H1 (cell line): ENCODE measurements at places on chromosomes 2 and 18. TPM values are rescaled to one million over a fixed set of nuclear protein-coding genes. Genes with fewer than 3 reads are reported as not detected.

CDH7 gene
- total RNA-seq, result 1.3 and 1.5 TPM in 2 replicates

DNA sequence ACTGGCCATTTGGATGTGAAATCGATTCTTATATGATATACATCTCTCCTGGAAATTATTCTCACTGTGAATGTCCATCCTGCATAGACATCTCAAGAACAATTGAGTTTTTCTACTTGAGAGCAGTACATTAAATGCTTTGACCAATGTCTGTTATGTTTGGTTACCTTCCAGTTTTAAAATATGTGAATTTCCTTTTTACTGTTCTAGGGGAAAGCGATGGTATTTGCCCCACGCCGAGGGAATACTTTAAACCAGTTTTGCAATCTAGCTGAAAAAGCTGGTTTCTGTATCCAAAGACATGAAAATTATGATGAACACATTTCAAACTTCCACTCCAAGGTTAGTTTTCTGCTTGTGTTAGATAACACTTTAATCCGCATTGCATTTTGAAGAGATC is 175.3 kb upstream of the SIX3 start:
- DNase-seq, result no peak

ERICH2 gene
- total RNA-seq, result 2.0 and 2.1 TPM in 2 replicates

DNA sequence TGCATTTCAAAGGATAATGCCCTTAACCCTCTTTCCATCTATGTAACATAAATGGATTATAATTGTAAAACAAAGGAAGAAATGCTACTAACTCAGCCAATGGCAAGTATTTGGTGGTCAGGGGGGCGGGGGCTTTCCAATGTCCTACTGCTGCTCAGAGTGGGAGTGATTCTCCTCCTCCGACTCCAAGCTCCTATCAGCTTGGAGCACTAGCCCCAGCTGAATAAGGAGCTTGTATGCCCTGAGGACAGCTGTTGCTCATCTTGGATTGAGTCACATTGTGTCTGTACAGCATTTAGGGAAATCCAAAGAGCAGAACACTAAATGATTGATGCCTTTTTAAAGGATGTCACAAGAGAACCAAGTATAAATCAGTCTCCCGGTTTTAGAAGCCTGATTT is 105.6 kb upstream of the ZNF521 start:
- no peak for DNase-seq

DNA sequence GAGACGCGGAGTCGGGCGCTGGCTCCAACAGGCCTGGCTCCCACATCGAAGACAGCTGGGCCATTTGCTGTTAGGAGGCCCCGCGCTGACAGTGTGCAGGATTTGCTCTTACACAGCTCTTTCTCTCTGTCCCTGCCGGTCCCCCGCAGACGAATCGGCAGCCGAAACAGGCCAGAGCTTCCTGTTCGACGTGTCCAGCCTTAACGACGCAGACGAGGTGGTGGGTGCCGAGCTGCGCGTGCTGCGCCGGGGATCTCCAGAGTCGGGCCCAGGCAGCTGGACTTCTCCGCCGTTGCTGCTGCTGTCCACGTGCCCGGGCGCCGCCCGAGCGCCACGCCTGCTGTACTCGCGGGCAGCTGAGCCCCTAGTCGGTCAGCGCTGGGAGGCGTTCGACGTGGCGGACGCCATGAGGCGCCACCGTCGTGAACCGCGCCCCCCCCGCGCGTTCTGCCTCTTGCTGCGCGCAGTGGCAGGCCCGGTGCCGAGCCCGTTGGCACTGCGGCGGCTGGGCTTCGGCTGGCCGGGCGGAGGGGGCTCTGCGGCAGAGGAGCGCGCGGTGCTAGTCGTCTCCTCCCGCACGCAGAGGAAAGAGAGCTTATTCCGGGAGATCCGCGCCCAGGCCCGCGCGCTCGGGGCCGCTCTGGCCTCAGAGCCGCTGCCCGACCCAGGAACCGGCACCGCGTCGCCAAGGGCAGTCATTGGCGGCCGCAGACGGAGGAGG is 3.5 kb downstream of the GDF7 start:
- peak; percentile 68 for DNase-seq

ASB18 gene
- not detected in 2 replicates for total RNA-seq

DNA sequence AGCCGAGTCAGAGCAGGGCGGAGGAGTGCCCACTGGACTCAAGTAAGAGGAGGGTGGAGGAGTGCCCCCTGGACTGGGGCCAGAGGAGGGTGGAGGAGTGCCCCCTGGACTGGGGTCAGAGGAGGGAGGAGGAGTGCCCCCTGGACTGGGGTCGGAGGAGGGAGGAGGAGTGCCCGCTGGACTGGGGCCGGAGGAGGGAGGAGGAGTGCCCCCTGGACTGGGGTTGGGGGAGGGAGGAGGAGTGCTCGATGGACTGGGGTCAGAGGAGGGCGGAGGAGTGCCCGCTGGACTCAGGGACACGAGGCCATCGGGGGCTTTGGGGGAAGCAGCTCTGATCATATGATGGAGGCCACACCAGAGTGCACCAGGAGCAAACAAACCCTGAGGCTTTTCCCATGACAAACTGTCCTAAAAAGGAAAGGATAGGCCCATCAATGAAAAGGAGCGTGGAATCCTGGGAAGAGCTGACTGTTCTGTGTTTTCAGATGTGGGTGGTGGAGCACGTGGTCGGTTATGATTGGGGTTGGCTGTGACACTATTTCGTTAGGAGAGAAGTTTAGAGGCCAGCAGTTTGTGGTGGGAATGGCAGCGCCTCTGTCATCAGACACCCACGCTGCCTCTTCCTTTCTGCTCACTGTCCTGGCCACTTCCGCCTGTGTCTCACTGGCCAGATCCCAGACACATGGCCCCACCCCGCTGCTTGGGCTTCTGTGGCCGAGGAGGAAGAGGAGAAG is 24.5 kb upstream of the HPCAL1 start:
- DNase-seq, result no peak

DNA sequence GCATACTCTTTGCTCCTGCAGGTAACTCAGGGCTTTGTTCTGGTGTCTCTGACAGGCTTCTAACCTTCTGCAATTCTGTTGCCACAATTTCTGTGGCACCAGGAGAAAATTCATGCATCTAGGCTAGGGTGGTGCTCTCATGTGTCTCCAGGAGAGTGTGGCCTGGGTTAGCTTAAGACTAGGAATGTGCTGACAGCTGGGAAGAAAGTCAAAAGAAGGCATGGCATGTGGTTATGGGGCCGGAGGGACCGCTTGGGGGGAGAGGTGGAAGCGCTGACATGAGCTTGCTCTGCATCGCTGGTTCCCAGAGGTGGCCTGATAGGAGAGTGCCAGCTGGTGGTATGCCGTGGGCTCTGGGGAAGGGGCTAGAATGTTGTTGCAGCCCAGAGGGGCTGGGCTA is 173.3 kb upstream of the TNP1 start:
- DNase-seq, result no peak

CHRND gene
- not detected in 2 replicates for total RNA-seq

GRCh38 chr2:21372654-21373053 is 248.9 kb downstream of the TDRD15 start:
- no peak for DNase-seq

IL18R1 gene
- total RNA-seq, result 0.54 TPM in 1 of 2 replicates, not detected in the other

IL1F10 gene
- not detected in 2 replicates for total RNA-seq

GRCh38 chr2:159144776-159145614 is 141.5 kb downstream of the WDSUB1 start:
- DNase-seq, result no peak

GRCh38 chr2:205882806-205883425 is 200.6 kb downstream of the NRP2 start:
- no peak for DNase-seq

DNA sequence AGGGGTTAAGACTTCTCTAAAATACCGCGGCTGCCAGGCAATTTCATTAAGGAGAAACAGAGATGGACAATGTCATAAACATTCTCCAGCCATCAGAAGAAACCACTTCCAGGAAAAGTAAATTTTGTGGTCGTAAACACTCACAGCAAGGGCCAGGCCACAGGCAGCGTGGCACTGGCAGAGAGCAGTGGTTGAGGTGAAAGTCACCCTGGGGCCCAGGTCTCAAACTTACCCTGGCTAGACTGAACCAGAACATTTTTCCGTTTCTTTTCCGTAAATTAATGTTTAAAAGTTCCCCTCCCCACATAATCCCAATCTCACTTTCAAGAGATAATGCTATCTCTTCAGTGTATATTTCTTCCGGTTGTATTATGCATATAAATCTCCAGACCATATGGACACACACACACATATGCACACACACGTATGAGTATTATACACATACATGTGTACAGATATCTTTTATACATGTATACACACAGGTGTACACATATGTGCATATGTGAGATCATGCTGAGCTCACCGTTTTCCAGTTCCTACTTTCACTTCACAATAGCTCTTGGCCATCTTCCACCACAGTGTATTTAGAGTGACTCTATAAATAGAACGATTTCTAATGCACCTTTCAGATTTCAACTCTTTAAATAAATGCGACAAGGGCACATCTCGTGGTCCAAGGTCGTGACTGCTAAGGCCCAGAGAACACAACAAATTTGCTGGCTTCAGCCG is 90.1 kb downstream of the MALT1 start:
- peak; percentile 27 for DNase-seq

DNA sequence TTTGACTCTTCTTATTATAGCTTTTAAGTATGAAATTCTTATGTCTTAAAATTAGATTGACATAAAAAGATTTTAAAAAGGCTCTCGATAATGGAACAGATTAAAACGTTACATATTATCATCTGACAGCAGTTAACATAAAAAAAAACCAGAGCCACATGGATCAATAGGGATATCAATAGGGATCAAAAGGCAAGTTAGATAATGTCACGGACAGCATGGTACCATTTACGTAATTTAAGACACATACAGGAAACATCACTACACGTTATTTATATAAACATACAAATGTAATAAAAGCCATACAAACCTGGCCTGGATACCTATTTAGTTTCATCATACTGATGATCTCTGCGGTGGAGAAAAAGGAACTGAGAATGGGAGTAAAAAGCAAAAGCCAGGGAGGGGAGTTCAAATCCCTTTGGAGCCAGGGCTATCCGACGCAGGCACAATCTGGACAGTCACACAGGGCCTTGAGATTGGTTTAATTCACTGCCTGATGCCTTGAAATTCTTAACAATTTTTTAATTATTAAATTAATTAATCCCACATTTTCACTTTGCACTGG is 227.2 kb downstream of the AFF3 start:
- DNase-seq, result no peak

GRCh38 chr18:48902023-48902855 is 48.5 kb downstream of the SMAD7 start:
- DNase-seq, result no peak

STPG4 gene
- 0.27 and 0.28 TPM in 2 replicates for total RNA-seq

SP5 gene
- 0.31 TPM in 1 of 2 replicates, not detected in the other for total RNA-seq

- DNase-seq, result no peak
These were observed 2.6 kb downstream of the DPYSL5 start for GRCh38 chr2:26850505-26850904.

DNA sequence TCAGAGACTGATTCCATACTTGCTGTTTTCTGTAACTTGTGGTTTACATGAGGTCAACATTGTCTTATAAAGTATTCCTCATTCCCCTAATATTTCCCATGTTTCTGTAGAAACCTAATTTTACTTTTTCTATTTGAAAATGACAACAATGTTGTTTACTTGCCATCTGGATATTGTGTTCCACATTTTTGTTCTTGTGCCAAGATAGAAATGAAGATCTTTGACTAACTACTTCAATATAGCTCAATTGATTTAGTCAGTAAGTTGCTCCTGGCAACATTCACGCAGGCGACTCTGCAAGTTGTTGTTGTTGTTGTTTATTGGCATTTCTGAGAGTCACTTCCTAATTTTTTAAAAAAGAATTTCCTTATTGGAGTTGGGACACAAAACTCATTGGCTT is 69.5 kb downstream of the CAVIN2 start:
- no peak for DNase-seq

FOXI3 gene
- 15.9 and 17.1 TPM in 2 replicates for total RNA-seq

- no peak for DNase-seq
These were observed 396.9 kb upstream of the NXPH2 start for GRCh38 chr2:139177041-139177440.

XDH gene
- total RNA-seq, result 0.98 and 1.2 TPM in 2 replicates

DNA sequence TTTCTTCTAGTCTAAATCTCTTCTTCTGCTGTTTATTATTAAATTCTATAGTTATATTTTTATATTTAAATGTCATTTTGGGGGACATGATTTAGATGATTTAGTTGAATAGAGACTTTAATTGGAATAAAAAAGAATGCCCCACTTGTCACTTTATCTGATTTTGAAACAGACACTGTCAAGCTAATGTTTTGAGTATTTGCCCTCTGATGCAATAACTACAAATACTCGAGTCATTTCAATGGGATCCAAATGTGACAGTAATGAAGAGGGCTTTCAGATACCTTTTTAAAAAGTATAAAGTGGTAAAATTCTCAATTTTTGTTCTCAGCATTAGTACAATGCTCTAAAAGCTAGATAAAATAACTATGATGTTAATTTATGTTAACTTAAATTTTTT is 257.3 kb upstream of the SESTD1 start:
- DNase-seq, result no peak

DNA sequence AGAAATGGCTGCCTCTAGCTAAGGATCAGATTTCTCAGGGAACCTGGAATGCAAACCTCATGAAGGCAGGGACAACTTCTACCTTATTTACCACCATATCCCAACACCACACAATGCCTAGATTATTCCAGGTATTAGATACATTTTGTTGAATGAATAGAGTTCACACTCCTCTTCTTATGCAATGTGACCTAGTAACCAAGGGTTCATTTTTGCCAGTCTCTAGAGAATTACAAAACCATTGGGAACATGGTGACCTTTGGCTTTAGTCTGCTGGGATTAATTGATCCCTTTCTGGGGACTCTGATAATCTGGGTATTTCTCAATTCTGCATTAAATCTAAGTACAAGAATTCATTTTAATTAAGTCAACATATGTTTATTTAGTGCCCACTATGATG is 35.2 kb upstream of the SERTAD2 start:
- DNase-seq, result no peak

GRCh38 chr2:183522489-183523266 is 398.4 kb downstream of the NUP35 start:
- DNase-seq, result no peak

GAD1 gene
- total RNA-seq, result 0.34 and 0.65 TPM in 2 replicates

DNA sequence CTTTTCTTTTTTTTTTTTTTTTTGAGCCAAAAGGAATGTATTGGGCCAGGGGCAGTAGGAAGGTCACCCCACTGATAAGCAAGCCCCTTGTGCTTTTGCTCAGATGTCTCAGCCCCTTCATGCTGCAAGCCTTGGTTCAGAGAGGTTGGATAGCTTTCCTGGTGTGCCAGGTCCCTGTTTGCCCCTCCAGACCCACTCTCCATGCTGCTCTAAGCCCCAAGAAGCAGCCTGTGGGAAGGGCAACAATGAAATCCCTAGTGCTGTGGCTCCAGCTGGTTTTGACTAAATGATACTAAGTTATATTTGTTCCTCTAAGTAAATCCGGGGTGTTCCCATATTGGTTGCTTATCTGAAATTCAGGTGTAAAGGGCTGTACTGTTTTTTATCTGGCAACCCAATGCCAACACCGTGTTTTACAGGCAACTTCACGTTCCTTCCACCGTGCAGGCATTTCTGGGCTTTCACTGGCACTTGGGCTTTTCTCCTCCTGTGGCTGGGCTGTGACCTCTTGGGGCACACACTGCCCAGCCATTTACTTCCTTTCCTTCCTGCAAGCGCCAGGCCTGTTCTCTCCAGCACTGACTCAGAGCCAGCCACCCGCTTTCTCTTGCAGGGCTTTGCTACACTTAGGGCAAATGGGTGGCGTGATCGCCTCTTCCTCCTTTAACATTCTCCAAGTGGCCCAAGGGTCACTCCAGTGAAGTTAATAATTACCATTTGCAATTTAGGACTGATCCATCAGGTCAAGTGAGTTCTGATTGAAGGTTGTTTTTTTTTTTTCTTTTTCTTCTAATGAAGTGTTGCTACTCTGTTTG is 21.6 kb downstream of the MERTK start:
- no peak for DNase-seq
